Activated naive CD4-positive, alpha-beta T cell treated with anti-CD3 and anti-CD28 coated beads for 36 hours (primary cell): ENCODE measurements at places on chromosomes 3 and 15. TPM values are rescaled to one million over a fixed set of nuclear protein-coding genes. Genes with fewer than 3 reads are reported as not detected.

DNA sequence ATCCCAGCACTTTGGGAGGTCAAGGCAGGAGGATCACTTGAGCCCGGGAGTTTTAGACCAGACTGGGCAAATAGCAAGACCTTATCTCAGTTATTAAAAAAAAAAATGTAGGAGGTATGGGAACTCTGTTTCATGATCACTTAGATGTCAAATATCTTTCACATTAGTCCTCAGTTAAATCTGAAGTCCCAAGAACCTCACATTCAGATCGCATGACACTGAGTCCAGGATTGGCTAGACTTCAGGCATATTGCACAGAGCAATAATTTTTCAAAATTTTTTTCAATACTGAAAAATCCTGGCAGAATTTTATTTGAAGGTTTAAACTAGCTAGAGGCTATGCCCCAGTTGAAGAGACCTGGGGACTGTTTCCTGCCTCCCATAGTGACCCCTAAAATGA, 56.3 kb upstream of the ZNF148 start:
- DNase-seq = no peak

DNA sequence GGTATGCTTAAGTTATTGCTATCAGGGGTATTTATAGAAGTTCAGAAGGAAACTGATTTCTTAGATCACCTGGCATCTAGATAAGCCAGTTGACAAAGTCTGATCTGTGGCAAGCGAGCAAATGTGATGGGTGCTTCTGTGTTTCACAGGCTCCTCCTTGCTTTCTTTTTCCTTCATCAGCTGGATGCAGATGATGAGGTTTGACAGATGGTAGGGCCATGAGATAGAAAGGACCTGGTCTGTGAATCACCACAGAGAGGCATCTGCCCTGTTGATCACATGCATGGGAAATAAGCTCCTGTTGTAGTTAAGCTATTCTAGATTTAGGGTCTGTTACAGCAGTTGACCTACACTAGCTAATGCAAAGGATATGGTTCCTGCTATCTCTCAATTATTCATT, 372.0 kb downstream of the NEK10 start:
- DNase-seq = no peak

GRCh38 chr3:189629803-189630455, 1.3 kb upstream of the TP63 start:
- no peak for DNase-seq

GRCh38 chr3:171791692-171792076, 18.6 kb downstream of the PLD1 start:
- DNase-seq = no peak

DNA sequence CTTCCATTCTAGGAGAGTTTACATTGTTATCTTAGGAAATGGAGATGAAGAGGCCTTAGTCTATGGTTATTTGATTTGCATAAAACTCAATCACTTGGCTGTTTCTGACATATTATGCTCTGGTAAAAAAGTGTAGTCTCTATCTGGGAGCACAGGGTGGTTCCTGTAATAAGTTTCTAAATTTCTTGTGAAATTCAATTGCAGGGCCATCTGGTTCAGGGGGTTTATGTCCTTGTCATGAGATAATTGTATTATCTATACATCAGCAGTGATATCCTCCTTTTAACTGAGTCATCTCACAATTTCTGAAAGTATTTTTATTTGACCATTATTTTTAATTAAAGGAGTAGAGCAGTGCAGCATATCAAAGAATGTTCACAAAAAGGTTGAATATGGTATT, 203.3 kb downstream of the MFSD1 start:
- DNase-seq = no peak

- DNase-seq = no peak
These were observed 172.2 kb downstream of the ATG7 start for GRCh38 chr3:11444404-11444803.

GRCh38 chr3:10975695-10976234, 16.8 kb upstream of the SLC6A1 start:
- DNase-seq = no peak

GRCh38 chr3:141550926-141551665, 64.3 kb downstream of the RASA2 start:
- DNase-seq = no peak

- no peak for DNase-seq
These were observed 2.5 kb downstream of the SCAMP2 start for GRCh38 chr15:74870436-74871215.

CLDN16 gene
- not detected for total RNA-seq

IL5RA gene
- not detected for total RNA-seq

CACNA2D3 gene
- total RNA-seq = not detected

ACTRT3 gene
- 0.30 TPM for total RNA-seq

IL17RE gene
- total RNA-seq = 0.24 TPM
